ENCODE measurements at places on chromosomes 12 and 14.
A peak's percentile ranks its signal among the peaks of the same experiment; 100 is the strongest.

DNA sequence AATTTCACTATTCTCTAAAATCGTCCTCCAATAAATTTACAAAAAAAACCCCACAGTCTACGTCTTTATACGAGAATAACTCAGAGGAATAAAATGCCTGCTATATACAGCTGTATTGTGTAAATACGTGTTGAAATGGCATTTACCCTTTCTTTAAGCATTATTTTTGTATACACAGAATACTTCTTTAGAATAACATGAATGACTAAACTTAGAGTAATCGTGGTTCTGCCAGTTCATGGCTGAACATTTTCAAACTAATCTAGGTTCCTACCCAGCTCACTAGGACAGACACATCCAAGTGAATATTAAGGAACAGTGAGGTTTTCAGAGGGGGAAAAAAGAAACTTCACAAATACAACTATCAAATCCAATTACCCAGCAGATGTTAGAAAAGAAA, 24.6 kb downstream of the DICER1 start:
- DNase-seq, result no peak

DNA sequence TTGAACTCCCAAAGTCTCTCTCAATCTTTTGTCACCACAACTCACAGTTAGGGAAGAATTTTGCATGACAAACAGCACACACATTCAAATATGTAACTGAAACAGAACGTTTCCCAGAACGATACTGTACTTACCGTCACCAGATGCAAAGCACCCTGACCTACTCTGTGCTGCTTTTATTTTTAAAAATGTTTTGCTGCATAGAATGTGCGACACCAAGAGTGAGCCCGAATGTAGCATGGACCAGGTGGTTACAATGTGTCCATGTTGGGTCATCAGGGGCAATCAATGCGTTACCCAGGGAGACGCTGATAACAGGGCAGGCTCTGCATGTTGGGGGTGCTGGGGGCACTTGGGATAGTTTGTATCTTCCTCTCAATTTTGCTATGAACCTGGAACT, 14.6 kb upstream of the EIF5 start:
- DNase-seq, result no peak

- no peak for DNase-seq
Observed at GRCh38 chr12:89863968-89864367, 155.3 kb upstream of the ATP2B1 start.

DNA sequence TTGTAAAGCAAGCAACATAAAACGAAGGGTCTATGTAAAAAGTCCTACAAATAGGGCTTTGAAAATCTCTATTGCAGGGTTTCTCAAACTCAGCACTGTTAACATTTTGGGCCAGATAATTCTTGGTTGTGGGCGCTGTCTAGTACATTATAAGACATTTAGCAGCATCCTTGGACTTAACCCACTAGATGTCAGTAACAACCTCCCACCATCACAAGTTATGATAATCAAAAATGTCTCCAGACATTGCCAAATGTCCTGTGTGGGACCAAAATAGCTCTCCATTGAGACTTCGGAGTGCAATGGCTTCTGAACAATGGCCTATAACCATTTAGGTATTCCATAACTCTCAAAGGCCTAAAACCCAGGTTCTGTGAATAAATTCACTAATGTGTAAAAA, 22.9 kb upstream of the DHRS7 start:
- no peak for DNase-seq

GRCh38 chr14:71242237-71242748, 335.0 kb downstream of the PCNX1 start:
- peak; percentile 82 for DNase-seq

DNA sequence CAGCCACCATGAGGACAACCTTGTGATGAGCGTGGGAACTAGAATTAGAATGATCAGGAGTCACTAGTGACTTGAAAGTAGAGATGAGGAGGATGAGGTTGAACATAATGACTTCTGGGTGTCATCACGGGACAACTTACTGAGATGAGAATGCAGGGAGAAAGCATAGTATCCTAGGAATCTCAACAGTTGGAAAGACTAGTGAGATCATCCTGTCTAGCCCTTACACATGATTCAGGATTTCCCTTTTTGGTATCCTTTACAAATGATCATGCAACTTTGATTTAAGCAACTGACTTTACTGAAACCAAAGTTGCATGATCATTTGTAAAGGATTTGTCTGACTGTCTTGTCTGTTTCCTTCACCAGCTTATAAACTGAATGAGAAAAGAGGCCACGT, 51.8 kb upstream of the HIF1A start:
- no peak for DNase-seq

- DNase-seq, result no peak
Observed at GRCh38 chr14:60220917-60221316, 28.1 kb upstream of the PPM1A start.

- DNase-seq, result no peak
Observed at GRCh38 chr14:105173901-105174894, 5.6 kb upstream of the JAG2 start.

DNA sequence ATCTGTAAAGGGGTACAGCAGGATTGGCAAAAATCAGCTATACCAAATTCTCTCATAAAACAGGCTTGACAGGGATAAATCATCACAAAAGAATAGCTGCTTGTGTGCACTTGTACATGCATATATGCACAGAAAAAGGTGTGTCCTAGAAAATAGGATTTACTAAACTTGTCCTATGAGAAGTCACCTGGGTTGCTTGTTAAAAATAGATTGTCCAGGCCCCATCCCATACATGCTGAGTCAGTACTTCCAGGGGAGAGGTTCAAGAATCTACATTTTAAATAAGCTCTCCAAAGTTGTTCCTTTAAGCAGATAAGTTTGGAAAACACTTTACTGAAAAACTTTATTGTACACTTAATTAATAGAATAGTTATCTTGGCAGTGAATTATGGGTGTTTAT, 123.1 kb downstream of the ANO6 start:
- DNase-seq, result no peak

GRCh38 chr12:56326533-56326932, 7.3 kb downstream of the PAN2 start:
- DNase-seq, result no peak

DNA sequence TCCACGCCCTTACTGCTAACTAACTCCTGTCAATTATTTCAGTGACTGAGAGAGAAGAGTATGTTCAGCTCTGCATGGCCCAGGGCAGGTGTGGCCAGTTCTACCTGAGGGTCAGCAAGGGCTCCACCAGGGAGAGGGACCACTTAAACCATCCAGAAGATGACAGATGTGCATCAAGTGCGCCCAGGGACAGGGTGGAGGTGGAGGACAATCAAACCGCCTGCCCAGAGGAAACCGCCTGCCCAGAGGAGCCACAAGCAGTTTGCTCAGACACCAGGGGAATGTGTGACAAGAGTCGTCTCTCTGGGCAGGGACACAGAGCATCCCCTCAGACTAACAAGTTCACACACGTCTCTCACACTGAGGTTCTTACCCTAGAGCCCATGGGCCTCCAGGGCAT, 14.5 kb downstream of the DPF3 start:
- DNase-seq, result no peak

GRCh38 chr14:58864751-58865513, 227.2 kb downstream of the DACT1 start:
- DNase-seq, result peak; percentile 87

GRCh38 chr14:105069871-105070759, 4.9 kb upstream of the GPR132 start:
- no peak for DNase-seq

DNA sequence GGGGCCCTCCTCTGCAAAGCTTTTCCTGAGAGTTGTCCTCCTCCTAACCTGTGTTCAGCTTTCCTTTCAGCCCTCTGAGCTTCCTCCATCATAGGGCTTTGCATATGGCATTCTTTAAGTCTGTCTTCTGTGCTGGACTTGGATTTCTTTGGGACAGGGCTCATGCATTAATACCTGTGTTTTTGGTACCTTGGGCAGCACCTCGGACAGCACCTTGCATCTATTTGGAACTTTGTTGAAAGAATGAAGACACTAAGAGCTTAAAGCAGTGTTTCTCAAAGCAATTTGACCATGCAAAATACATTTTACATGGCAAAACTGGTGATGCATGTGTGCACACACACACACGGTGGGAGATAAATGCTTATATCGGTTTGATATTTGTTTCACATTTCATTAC, 115.0 kb upstream of the SRRM4 start:
- no peak for DNase-seq

DNA sequence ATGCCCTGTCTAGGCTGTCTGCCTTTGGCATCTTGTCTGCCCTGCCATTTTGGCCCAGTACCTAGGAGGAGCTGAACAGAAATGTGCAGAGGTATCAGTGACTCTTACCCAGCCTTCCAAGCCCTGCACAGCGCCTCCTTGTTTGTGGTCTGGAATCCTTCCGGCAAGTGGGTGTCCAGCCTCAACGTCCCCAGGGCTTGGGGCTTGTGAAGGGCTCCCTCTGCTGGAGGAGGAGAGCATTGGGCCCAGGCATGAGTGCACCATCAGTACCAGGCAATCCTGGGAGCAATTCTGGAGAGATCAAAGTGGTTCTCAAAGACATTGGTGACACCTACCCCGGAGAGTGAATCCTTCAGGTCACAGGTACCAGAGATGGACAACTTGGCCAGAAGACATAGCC, 2.4 kb upstream of the TCL1B start:
- DNase-seq, result no peak

DNA sequence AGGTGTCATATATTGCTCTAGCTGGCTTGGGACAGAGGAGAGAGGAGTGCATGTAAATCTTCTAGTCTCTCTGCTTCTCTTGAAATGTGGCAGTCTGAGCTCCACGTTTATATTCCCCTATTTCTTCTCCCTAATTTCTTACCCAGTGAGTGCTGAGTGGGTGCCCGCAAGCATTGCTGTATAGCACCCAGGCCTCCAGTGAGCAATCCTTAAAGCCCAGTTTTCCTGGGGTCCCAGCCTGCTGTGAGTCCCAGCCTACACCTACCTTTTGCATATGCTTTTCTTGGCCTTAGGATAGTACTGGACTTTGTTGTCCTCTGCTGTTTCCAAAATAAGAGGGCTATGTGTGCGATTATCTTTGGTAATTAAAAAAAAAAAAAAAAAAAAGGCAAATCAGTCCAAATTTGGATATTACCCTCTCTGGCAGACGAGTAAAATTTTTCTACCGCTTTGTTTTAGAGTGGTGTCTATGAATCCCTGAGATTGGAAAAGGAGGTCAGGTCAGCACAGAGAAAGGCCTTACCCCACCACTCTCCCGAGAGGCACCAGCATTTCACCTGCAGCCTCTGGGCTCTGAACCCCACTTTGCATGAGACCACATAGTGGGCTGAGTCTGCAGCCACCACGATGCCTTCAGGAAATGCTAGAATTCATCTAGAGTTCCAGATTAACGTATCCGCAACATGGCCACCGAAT, 1.1 kb downstream of the MGST1 start:
- peak; percentile 49 for DNase-seq

- no peak for DNase-seq
Observed at GRCh38 chr12:57756406-57757341, 1.8 kb downstream of the MARCHF9 start.

DNA sequence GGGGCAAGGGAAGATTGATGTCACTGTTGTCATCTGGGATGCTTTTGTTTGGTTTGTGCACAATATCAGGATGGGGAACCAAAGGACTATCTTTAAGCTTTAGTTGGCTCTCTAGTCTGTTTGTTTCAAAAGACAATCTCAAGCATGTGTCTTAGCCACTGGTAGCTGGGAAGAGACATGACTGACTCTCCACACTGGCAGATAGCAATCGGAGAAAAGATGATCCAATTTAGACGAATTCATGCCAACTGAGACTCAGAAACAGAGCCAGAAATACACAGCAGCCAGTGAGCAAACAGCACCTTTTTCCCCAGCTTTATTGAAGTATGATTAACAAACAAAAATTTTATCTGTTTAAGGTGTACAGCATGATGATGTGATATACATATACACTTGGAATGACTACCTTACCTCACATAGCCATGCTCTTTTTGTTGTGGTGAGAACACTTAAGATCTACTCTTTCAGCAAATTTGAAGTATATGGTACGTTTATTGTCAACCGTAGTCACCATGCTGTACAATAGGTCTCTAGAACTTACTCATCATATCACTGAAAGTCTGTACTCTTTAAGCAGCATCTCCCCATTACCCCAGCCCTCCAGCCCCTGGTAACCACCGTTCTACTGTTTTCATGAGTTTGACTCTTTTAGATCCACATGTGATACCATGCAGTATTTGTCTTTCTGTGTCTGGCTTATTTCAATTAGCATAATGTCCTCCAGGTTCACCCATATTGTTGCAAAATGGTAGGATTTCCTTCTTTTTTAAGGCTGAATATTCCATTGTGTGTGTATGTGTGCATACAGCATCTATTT, 50.6 kb downstream of the DUSP16 start:
- DNase-seq, result no peak

DNA sequence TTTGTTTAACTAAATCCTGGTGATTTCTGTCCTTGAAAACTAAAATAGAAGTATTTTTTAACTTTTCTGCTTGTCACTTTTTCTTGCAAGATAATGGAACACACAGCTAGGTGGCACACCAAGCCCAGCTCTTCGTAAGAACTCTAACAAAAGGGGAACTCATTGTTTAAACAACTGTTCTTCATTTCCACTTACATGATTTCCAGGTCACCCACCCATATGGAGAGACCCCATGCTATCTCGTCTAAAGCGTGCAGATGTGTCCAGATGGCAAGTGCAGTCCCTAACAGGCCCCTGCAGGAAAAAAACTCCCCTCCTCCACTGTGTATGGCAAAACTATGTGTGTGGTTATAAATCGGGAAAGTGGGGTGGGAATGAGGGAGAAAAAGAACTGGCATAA, 43.3 kb upstream of the NT5DC3 start:
- DNase-seq, result peak; percentile 63

GRCh38 chr12:99413751-99414150, 233.8 kb upstream of the GARIN6 start:
- no peak for DNase-seq

All from fibroblast of lung (primary cell).